ENCODE measurements at places on chromosomes 3 and 15. TPM values are rescaled to one million over a fixed set of nuclear protein-coding genes. Genes with fewer than 3 reads are reported as not detected.

The NLGN1 gene
- total RNA-seq = 5.5 TPM

GRCh38 chr3:65712140-65712539 is 326.6 kb downstream of the MAGI1 start:
- DNase-seq = no peak
- no peaks in the 10 kb centered on the region for H3K36me3 ChIP-seq
- H3K4me1 ChIP-seq = peaks cover 5% of the 10 kb centered on the region
- no peak overlapping the region for H3K27ac ChIP-seq

- H3K4me1 ChIP-seq = no peaks in the 10 kb centered on the region
- H3K4me3 ChIP-seq = no peak overlapping the region
These were observed 25.5 kb upstream of the FGD5 start for GRCh38 chr3:14793126-14793857.

- peaks cover 24% of the 10 kb centered on the region for H3K4me1 ChIP-seq
- DNase-seq = peak; percentile 19
These were observed 132.0 kb downstream of the EEFSEC start for GRCh38 chr3:128285042-128285966.

- peaks cover 2% of the 10 kb centered on the region for H3K36me3 ChIP-seq
- no peak overlapping the region for H3K27ac ChIP-seq
- no peak overlapping the region for H3K4me3 ChIP-seq
- H3K27me3 ChIP-seq = no peaks in the 10 kb centered on the region
These were observed 6.0 kb downstream of the PLCL2 start for GRCh38 chr3:16890597-16891333.

The WNT5A gene
- 1.3 TPM for total RNA-seq

- no peak for DNase-seq
- H3K36me3 ChIP-seq = no peaks in the 10 kb centered on the region
- H3K4me1 ChIP-seq = no peaks in the 10 kb centered on the region
- no peak overlapping the region for H3K4me3 ChIP-seq
- H3K27me3 ChIP-seq = no peaks in the 10 kb centered on the region
These were observed 28.5 kb downstream of the MCTP2 start for GRCh38 chr15:94259863-94260262.

The CCRL2 gene
- total RNA-seq = not detected

The GTPBP8 gene
- 29.8 TPM for total RNA-seq

The ST6GAL1 gene
- 141 TPM for total RNA-seq

The POC1A gene
- 29.3 TPM for total RNA-seq

The REC114 gene
- total RNA-seq = not detected

DNA sequence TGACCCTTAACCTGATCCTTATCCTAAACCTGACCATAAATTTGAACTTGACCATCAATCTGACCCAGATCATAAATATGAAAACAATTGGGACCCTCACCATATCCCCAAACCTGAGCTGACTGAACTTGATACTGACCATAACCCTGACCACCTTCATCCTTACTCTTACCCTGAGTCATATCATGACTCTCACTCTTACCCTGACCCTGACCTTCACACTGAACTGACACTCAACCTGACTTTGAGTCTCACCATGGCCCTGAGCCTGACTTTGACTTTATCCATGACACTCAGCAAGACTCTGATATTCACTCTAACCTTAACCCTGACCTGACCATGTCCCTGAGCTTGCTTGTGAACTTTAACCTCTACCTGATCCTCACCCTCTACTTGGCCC is 34.3 kb upstream of the SLC25A26 start:
- no peaks in the 10 kb centered on the region for H3K4me1 ChIP-seq
- H3K27ac ChIP-seq = no peak overlapping the region
- no peaks in the 10 kb centered on the region for H3K27me3 ChIP-seq
- no peaks in the 10 kb centered on the region for H3K36me3 ChIP-seq
- no peak overlapping the region for H3K4me3 ChIP-seq

The RTP3 gene
- total RNA-seq = not detected

DNA sequence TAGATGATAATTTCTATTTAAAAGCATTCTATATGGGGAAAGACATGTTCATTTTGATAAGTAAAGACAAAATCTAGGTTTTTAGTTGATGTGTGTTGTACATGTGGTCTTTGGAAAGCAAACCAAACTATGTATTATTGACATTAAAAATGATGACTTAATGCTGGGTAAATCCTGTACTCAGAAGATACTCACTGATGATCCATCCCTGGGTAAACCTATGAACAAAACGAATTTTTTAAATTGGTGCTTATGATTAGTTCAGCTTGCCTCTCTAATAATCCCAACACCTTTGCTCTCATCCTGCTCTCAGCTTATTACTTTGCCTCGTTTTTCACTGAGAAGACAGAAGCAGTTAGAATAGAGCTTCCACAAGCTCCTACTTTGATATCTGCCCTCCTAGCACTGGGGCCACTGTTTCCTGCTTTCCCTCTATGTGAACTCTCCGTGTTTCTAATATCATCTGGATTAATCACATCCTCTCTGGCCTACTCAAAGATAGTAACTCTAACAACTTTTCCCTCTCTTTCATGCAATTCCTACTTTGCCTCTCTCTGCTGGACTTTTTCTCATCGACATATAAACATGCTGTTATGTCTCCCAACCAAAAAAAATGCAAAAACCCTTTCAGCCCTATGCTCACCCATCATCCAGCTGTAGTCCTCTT is 29.3 kb downstream of the RARRES1 start:
- no peak overlapping the region for H3K27ac ChIP-seq
- H3K4me3 ChIP-seq = no peak overlapping the region
- H3K27me3 ChIP-seq = no peaks in the 10 kb centered on the region
- peaks cover 2% of the 10 kb centered on the region for H3K36me3 ChIP-seq

DNA sequence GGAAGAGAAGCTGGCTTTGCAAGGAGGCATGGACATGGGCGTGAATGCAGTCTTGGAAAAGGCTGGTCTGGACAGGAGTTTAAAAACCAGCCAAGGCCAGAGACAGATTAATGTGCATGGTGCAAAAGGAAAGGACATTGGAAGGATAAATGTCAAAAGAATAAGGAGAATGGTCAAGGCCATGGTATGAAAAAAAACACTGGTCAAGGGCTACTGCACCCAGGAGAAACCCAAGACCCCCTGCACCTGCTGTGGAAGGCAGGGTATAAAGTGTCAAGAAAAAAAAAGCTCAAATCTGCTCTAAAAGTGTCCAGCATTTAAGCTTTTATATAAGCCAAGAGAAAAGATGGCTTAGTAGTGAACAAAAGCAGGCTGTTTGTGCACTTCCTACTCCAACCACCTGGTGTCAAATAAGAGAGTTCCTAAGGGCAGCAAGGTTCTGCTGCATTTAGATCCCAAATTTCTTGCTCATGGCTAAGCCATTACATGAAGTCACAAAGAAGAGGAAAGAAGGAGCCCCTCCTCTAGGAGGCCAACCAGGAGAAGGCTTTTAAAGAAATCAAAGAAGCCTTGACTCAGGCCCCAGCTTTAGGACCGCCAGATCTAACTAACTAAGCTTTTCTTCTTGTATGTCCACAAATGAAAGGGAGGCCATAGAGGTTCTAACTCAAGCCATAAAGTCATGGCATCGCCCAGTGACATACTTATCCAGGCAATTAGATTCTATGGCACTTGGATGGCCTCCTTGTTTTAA is 16.9 kb downstream of the CCR4 start:
- DNase-seq = no peak
- H3K4me1 ChIP-seq = no peaks in the 10 kb centered on the region
- H3K4me3 ChIP-seq = no peak overlapping the region
- no peak overlapping the region for H3K27ac ChIP-seq
- peaks cover 23% of the 10 kb centered on the region for H3K36me3 ChIP-seq
- H3K27me3 ChIP-seq = no peaks in the 10 kb centered on the region

- H3K4me3 ChIP-seq = no peak overlapping the region
- peaks cover 2% of the 10 kb centered on the region for H3K36me3 ChIP-seq
- DNase-seq = no peak
- no peaks in the 10 kb centered on the region for H3K27me3 ChIP-seq
- H3K27ac ChIP-seq = no peak overlapping the region
These were observed 990.4 kb downstream of the GBE1 start for GRCh38 chr3:80771085-80771484.

The SRGAP3 gene
- 3.4 TPM for total RNA-seq

- peaks cover 80% of the 10 kb centered on the region for H3K36me3 ChIP-seq
- no peak for DNase-seq
- H3K4me3 ChIP-seq = no peak overlapping the region
- H3K27me3 ChIP-seq = no peaks in the 10 kb centered on the region
- no peak overlapping the region for H3K27ac ChIP-seq
These were observed 11.2 kb upstream of the CXCR6 start for GRCh38 chr3:45932112-45932511.

GRCh38 chr3:19632099-19633074 is 301.6 kb downstream of the EFHB start:
- peaks cover 3% of the 10 kb centered on the region for H3K36me3 ChIP-seq
- no peak for DNase-seq
- no peak overlapping the region for H3K27ac ChIP-seq
- no peak overlapping the region for H3K4me3 ChIP-seq

The TEX9 gene
- 8.4 TPM for total RNA-seq

The WDR93 gene
- total RNA-seq = not detected

- H3K4me1 ChIP-seq = no peaks in the 10 kb centered on the region
- no peak overlapping the region for H3K4me3 ChIP-seq
- DNase-seq = no peak
- H3K36me3 ChIP-seq = no peaks in the 10 kb centered on the region
- H3K27ac ChIP-seq = no peak overlapping the region
- H3K27me3 ChIP-seq = no peaks in the 10 kb centered on the region
These were observed 16.6 kb downstream of the PAQR9 start for GRCh38 chr3:142946861-142947260.

The FAM107A gene
- total RNA-seq = 0.13 TPM

GRCh38 chr3:196287090-196287439 is 461 bp downstream of the PCYT1A start:
- no peaks in the 10 kb centered on the region for H3K36me3 ChIP-seq
- no peak for DNase-seq
- H3K4me3 ChIP-seq = peak overlapping the region; percentile 99
- peaks cover 3% of the 10 kb centered on the region for H3K4me1 ChIP-seq
- no peak overlapping the region for H3K27ac ChIP-seq

DNA sequence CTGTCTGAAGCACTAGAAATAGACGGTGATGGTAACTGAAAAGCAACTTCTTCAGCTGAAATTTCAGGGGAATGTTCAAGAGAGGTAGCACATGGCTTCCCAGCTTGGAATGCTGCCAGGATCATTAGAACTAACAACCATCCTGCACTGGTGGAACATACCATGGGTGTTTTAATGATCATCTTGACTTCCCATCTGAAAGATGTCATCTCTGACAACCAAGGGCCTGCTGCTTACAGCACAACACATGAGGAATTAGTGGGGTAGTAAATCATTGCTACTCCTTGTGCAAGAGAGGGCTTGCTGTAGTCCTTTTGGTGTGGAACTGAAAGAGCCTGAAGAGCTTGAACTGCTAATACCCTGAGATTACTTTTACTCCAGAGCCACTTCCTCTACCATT is 853.7 kb downstream of the MCTP2 start:
- H3K27ac ChIP-seq = no peak overlapping the region
- H3K4me3 ChIP-seq = no peak overlapping the region
- no peaks in the 10 kb centered on the region for H3K36me3 ChIP-seq
- no peaks in the 10 kb centered on the region for H3K4me1 ChIP-seq
- no peak for DNase-seq

- no peak overlapping the region for H3K4me3 ChIP-seq
These were observed 25.1 kb downstream of the PIK3CB start for GRCh38 chr3:138809500-138810256.

DNA sequence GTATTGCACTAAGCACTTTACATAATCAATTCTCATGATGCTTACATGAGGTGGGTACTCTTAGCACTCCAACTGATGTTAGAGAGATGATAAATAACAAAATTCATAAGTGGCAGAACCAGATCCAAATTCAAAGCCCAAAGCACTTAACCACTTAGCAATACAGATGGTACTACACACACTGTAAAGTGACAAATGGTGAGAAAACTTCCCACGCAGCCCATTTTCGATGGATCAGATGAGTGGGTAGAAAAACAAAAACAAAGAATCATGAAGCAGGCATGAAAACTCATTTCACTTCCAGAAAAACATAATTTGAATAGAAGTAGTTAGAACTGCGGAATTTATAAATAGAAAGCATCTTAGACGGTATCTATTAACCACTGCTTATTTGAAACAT is 66.2 kb downstream of the FRMD4B start:
- DNase-seq = no peak
- H3K27me3 ChIP-seq = no peaks in the 10 kb centered on the region
- no peaks in the 10 kb centered on the region for H3K4me1 ChIP-seq
- H3K27ac ChIP-seq = no peak overlapping the region
- H3K36me3 ChIP-seq = no peaks in the 10 kb centered on the region

- H3K27me3 ChIP-seq = no peaks in the 10 kb centered on the region
- DNase-seq = peak; percentile 75
- H3K4me1 ChIP-seq = peaks cover 22% of the 10 kb centered on the region
- H3K27ac ChIP-seq = peak overlapping the region; percentile 53
These were observed 18.5 kb downstream of the FSTL1 start for GRCh38 chr3:120432150-120432860.

The FBXL2 gene
- total RNA-seq = 2.7 TPM

GRCh38 chr15:83746231-83746630 is 92.3 kb downstream of the ADAMTSL3 start:
- DNase-seq = no peak
- H3K4me1 ChIP-seq = no peaks in the 10 kb centered on the region
- H3K27me3 ChIP-seq = no peaks in the 10 kb centered on the region
- no peaks in the 10 kb centered on the region for H3K36me3 ChIP-seq
- no peak overlapping the region for H3K4me3 ChIP-seq

DNA sequence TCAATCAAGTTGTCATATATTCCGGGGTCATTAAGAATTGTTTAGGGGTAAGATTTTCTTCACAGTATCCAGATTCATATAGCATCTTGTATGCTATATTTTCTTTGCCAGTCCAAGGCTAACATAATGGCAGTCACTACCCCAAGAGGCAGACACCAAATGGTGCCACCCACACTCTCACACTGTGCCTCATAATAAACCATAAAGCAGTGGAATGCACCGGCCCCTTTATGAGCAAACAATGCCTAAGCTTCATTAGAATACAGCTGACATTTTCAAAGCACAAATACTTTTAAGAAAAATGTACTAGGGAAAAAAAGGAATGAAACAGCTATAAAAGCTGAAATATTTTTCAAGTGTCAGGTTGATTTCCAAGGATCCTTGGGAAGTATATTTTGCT is 121.6 kb downstream of the TFDP2 start:
- no peak overlapping the region for H3K27ac ChIP-seq
- no peak for DNase-seq
- H3K36me3 ChIP-seq = peaks cover 8% of the 10 kb centered on the region
- H3K4me1 ChIP-seq = no peaks in the 10 kb centered on the region

DNA sequence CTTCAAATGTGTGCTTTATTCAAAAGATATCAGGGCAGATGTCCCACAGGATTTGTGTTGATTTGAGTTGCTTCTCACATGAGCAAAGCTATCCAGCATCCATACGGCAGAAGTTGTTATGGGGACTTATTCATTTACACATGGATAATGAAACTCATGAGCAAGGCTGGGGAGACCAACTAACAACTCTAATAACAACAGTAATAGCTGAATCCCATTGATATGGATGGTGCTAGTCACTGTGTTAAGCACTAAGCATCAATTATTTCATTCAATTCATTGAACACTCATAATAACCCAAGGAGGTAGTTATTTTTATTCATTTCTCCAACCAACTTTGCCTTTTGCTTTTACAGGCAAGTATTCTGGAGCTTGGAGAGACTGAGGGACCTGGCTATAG is 1094.2 kb upstream of the CFAP20DC start:
- peaks cover 7% of the 10 kb centered on the region for H3K4me1 ChIP-seq
- no peaks in the 10 kb centered on the region for H3K36me3 ChIP-seq
- no peak for DNase-seq
- no peaks in the 10 kb centered on the region for H3K27me3 ChIP-seq
- no peak overlapping the region for H3K4me3 ChIP-seq
- no peak overlapping the region for H3K27ac ChIP-seq

The GOLGA6L10 gene
- 2.0 TPM for total RNA-seq

GRCh38 chr3:175558261-175558660 is 699.1 kb downstream of the NAALADL2 start:
- no peaks in the 10 kb centered on the region for H3K27me3 ChIP-seq
- H3K27ac ChIP-seq = no peak overlapping the region
- no peak overlapping the region for H3K4me3 ChIP-seq
- no peak for DNase-seq
- H3K36me3 ChIP-seq = no peaks in the 10 kb centered on the region

The TMOD3 gene
- total RNA-seq = 24.7 TPM
